ENCODE measurements at places on chromosomes 2 and 18.

DNA sequence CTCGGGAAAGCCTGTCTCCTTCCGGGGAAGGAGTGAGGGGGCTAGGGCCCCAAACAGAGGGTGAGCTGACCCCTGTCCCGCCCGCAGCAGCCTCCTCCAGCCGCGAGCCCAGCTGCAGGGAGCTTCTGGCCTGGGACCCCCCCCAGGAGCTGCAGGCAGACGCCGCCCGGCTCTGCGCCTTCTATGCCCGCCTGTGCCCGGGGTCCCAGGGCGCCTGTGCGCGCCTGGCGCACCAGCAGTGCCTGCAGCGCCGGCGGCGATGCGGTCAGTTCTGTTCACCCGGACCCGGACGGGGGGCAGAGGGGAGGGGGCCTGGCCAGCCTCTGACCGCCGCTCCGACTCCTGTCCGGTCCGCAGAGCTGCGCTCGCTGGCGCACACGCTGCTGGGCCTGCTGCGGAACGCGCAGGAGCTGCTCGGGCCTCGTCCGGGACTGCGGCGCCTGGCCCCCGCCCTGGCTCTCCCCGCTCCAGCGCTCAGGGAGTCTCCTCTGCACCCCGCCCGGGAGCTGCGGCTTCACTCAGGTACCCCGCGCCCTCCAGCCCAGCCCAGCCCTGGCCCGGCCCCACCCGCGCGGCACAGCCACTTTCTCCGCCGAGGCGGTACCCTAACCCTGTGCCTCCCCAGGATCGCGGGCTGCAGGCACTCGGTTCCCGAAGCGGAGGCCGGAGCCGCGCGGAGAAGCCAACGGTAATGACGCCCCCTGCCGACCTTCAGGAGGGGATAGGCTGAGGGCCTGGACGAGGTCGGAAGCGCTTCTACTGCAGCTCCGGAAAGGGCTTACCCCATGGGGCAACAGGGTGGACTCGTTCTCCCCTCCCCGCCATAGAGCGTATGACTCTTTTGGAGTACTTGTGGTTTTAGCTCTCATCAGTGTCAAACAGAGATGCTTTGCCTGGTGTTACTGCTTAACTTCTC lies 2.0 kb upstream of the CHRND start:
- DNase-seq: peak; percentile 75

DNA sequence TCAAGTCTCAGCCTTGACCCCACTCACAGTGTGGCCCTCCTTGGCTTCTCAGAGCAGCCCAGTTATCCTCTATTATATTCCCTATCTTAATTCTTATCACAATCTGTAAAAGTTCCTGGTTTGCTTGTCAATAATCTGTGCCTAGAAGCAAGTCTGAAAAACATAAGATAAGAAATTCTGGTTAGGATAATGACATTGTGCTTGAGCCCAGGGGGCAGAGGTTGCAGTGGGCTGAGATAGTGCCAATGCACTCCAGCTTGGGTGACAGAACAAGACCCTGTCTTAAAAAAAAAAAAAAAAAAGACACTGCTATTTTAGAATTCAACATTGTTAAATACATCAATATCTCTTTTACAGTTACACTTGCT lies 63.9 kb downstream of the TMEM131 start:
- DNase-seq: no peak

DNA sequence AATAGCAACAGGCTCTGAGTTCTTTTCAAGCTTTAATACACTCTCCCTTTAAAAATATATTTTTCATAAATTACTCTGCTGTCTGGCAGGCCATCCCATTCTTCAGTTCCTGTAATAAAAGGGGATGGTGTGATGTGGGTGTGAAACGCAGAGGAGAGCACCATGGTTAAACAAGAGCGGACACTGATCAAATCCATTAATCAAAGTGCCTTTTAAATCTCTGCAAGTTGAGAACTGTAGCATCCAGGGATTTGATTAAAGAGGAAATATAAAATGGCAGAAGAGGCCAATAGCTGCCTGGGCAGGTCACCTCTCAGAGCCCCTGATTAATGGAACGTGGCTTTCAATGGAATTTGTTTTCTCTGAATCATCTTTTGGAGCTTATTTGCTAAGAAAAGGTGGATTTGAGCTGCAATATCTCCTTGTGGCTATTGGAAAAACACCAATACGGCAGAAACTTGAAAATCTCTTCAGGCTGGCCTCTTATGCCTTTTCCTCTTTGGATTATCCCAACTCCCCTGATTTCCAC lies 96.9 kb downstream of the ACTR3 start:
- no peak for DNase-seq

DNA sequence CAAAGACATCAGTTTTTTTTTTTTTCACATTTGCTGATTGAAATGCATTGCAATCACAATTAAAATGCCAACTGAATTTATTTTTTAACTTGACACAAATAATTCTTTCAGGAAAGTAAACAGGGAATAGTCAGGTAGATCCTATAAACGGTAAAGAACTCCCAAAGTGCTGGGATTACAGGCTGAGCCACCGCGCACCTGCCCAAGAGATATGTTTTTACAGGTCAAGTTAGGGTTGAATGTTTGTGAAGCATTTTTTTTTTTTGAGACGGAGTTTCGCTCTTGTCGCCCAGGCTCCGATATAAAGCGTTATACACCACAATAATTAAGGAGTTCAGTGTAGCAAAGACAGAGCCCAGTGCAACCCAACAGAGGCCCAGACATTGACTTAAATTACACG lies 15.1 kb downstream of the ITM2C start:
- DNase-seq: peak; percentile 3

DNA sequence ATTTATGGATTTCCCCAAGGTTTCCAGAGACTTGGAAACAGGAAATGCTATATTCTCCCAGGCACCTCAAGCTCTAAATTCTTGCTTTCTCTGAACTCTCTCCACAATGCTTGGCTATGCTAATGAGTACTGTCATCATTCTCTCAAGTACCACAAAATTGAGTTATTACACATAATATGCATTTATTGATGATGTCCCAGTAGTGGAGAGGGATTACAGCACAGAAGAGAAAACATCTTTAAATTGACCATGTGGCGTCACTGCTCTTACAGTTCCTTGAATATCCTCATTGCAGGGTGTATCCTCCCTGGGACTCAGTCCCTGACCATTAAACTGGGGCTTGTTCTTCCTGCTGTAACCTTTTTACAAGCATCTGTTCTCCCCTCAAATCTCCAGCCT lies 681.1 kb upstream of the FANCL start:
- DNase-seq: no peak

DNA sequence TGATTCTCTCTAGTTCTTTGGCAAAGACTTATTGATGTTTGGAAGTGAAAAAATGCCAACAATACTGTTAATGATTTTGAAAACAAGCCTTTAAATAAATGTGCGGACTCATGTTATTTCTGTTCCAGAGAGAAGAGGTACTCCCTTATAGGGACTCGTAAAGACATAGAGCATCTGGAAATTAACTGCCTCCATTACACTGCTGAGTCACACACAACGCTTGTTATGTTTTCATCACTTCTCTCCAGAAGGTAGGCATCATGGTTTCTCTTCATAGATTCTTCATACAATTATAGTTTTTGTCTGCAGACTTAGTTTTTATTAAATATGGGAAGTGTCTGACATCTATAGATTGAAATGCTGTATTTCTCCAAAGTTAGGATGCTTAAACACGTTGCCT lies 302.5 kb upstream of the EPC2 start:
- no peak for DNase-seq

- DNase-seq: peak; percentile 65
Observed at GRCh38 chr18:79927607-79928562, 23.6 kb downstream of the SLC66A2 start.

GRCh38 chr2:216927163-216927562 lies 67.3 kb upstream of the TNP1 start:
- no peak for DNase-seq

DNA sequence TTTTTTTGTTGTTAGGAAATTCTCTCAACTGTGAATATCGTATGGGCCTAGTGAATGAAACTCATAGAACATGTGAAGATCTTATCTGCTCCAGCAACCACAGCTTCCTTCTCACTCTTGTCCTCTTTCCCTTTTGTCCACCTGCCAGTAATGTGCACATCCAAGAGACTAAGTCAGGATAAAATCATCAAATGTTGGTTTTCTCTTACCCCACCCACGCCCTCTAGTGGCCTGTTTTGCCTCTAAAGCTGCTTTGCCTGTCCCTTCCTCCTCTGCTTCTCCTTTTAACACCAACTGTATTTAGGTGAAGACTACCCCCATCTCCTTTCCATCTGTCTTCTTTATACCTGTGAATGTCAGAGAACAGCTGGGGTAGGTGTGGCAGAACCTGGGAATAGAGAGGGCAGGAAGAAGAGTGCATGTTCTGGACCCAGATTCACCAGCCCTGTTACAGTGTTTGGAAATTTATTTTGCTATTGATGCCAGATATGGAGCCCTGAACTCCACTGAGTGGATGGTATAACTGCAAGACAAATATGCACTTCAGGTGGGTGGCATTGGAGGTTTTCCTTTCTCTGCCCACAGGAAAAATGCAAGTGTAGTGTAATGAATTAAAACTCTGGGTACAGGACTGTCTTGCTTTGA lies 8.4 kb upstream of the MGAT5 start:
- DNase-seq: no peak

DNA sequence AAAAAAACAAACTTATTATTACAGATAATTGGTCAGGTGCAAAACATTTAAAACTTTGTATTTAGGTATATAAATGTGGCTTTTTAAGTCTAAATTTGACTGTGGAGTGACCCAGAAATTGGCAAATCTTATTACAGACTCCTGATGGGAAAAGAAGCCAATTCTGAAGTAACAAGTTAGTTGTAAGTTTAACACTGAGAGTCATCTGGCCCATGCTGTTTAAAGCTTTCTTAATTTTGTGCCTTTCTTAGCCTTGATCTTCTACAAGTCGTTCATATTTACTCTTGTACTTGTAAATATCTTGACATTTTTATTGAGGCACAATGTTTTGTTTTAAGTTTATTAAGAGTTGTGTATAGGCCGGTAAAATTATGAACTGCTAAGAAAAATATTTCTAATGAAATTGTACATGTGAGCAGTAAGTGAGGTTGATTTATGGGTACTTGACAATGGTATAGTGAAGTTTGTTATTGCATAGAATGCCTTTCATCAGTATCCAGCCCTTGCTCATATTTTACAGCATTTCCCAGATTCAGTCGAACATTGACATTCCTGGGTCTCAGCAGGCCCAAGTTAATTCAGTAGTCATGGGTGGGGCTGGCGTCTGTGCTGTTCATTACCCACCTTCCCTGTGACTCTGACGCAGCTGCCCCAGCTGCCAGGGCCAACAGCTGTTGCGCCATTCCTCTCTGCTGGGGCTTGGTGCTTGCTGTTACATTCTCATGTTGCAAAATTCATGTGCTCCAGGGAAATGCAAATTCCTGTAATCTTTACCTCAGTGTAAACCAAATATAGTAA lies 121.4 kb downstream of the ZNF236 start:
- no peak for DNase-seq

- DNase-seq: no peak
Observed at GRCh38 chr2:164706522-164706921, 85.2 kb upstream of the GRB14 start.

GRCh38 chr2:223108351-223109050 lies 56.5 kb downstream of the KCNE4 start:
- no peak for DNase-seq

DNA sequence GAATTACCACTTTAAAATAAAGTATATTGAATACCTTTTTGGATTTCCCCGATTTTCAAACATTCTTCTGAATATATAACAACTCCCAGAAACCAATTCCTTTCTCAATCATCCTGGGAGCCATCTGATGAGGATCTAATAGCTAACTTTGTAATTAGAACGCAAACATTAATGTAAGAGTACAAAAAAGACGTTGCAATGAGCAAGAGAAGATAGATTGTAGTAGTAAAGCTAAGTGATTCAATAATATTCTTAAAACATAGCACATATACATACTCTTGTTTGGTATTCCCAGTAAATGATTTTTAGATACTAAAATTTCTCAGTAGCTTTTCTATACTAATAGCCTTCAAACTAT lies 1.1 kb downstream of the ABCA12 start:
- no peak for DNase-seq

GRCh38 chr18:5942591-5942990 lies 47.3 kb upstream of the TMEM200C start:
- no peak for DNase-seq

GRCh38 chr18:48216639-48217257 lies 192.4 kb downstream of the ZBTB7C start:
- DNase-seq: no peak

GRCh38 chr2:38180754-38181153 lies 104.8 kb upstream of the CYP1B1 start:
- DNase-seq: no peak

- no peak for DNase-seq
Observed at GRCh38 chr18:33291539-33291938, 149.0 kb downstream of the CCDC178 start.

DNA sequence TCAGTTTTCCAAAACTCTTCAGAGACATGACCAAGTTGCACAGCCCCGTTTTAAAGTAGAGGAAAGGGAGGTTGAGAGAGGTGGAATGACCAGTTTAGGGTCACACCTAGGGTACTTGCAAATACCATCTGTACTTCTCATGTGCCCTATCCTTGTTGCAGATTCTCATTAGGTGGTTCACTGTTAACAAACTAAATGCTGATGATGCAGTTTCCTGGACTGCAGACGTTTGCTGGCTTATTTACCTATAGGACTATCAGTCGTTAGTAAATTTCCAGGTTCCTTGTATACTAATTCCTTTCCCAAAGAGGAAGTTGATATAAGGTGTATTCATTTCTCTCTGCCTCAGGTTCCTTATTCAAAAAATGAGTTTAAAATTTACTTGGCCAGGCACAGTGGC lies 1.4 kb downstream of the FARP2 start:
- no peak for DNase-seq

- no peak for DNase-seq
Observed at GRCh38 chr2:953975-954686, 3.5 kb downstream of the SNTG2 start.

GRCh38 chr2:134771313-134771801 lies 52.6 kb upstream of the TMEM163 start:
- DNase-seq: no peak

DNA sequence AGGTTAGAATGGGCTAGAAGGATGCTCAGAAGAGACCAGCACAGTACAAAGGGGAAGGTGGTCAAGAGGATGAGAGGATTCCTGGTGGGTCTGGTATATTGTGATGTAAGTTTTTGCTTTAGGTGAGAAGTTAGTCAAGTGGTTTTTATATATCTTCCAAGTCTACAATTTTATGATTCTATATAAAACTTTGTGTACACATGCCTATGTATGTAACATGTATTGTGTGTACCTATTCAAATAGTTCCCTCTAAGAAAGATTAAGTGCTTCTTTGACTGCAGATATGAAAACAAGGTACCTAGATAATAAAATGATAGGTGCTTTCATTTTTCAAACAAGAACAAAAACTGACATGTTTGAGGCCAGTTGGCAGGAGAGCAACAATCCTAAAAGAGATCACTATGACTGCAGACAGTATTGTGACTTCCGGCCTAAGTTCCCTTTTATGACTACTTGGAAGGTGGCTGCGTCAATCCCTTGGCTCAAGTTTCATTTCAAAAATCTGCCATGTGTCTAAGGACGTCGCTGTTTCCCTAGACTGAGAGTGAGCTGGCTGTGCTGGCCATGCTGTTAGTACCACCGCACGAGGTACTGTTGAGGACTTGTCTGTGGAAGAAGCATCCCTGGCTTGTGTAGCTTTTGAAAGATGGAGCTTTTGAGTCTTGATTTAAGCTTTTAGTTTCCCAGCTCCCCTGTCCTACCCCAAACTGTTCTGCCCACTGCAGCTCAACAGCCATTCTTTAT lies 123.1 kb downstream of the PRPF40A start:
- no peak for DNase-seq

GRCh38 chr2:88841224-88841929 lies 149.9 kb downstream of the RPIA start:
- no peak for DNase-seq
